ENCODE measurements at places on chromosomes 7 and 10.

- DNase-seq, result no peak
These were observed 20.7 kb downstream of the CHST3 start for GRCh38 chr10:71984809-71985388.

GRCh38 chr10:59807629-59808620 is 54.7 kb upstream of the MRLN start:
- DNase-seq, result no peak

- no peak for DNase-seq
These were observed 126.7 kb downstream of the SORCS3 start for GRCh38 chr10:104767745-104768144.

DNA sequence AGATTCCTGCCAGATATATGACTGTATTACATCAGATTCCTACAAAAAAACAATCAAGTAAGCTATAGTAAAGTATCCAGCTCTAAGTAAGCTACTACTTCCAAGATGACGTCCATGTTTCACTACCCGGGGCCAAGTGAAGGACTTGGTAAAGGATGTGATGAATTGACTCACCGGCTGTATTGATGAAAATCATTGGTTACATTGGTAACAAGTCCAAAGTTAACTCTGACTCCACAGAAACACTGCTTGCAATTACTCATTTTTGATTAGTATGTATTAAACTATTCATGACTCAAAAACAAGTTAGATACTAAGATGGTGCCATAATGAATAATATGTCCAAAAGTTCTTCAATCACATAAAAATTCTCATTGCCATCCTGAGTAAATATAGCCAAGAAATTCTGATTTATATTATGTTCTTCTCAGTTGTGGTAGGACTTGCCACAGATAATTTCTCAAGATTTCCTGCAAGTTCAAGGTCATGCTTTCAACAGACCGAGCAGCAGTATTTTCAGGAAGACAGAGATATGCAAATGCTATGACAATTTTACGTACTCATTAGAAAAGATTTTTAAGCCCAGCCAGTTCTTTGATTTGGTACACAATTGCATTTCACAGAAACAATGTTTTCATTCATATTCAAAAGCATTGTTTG is 12.6 kb upstream of the DNAJC1 start:
- no peak for DNase-seq

DNA sequence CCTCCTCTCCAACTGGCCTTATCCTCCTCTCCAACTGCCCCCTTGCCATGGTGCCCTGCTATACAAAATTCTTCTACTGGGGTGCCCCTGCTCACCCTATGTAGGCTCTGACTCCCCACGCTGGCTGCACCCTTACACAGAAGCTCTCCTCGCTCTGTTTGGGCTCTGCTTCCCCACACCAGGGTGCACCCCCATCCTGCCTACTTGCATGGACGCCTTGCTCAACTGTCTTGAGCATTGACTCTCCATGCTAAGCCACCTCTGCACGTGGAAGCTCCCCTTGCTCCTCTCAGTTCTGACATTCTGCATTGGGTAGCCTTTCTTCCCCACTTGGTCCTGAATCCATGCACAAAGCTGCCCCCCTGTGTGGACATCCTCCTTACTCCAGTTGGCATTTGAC is 231.1 kb downstream of the GFRA1 start:
- DNase-seq, result no peak

DNA sequence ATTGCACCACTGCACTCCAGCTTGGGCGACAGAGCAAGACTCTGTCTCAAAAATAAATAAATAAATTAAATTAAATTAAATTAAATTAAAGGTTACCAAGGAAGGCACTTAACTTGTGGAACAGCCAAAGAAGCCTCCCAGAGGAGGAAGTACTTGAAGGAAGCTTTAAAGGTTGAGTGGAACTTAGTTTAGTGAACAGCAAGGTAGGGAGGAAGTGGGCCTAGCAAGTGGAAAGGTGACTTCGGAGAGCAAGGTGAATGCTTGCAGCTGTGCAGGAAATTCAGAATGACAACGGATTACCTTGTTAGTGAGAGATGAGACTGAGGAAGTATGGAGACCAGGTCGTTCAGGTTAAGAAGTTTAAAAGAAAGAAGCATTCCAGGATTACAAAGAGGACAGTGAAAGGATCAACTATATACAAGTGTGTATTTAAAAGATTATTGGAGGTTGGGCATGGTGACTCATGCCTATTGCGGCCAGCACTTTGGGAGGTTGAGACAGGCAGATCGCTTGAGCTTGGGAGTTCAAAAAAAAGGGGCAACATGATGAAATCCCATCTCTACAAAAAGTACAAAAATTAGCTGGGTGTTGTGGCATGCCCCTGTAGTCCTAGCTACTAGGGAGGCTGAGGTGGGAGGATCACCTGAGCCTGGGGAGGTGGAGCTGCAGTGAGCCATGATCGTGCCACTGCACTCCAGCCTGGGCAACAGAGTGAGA is 12.8 kb upstream of the RPEL1 start:
- DNase-seq, result no peak

Measured in SK-N-DZ (cell line).